CD4-positive, CD25-positive, alpha-beta regulatory T cell (primary cell): ENCODE measurements at places on chromosomes 16 and 17. TPM values are rescaled to one million over a fixed set of nuclear protein-coding genes. Genes with fewer than 3 reads are reported as not detected.

The GINS2 gene
- polyA plus RNA-seq = 3.4 TPM

The ABCA8 gene
- polyA plus RNA-seq = not detected

The LRRC3C gene
- not detected for polyA plus RNA-seq

The SHCBP1 gene
- 0.91 TPM for polyA plus RNA-seq

The ASPSCR1 gene
- polyA plus RNA-seq = 29.1 TPM

The PLLP gene
- 1.3 TPM for polyA plus RNA-seq

The SCN4A gene
- not detected for polyA plus RNA-seq

DNA sequence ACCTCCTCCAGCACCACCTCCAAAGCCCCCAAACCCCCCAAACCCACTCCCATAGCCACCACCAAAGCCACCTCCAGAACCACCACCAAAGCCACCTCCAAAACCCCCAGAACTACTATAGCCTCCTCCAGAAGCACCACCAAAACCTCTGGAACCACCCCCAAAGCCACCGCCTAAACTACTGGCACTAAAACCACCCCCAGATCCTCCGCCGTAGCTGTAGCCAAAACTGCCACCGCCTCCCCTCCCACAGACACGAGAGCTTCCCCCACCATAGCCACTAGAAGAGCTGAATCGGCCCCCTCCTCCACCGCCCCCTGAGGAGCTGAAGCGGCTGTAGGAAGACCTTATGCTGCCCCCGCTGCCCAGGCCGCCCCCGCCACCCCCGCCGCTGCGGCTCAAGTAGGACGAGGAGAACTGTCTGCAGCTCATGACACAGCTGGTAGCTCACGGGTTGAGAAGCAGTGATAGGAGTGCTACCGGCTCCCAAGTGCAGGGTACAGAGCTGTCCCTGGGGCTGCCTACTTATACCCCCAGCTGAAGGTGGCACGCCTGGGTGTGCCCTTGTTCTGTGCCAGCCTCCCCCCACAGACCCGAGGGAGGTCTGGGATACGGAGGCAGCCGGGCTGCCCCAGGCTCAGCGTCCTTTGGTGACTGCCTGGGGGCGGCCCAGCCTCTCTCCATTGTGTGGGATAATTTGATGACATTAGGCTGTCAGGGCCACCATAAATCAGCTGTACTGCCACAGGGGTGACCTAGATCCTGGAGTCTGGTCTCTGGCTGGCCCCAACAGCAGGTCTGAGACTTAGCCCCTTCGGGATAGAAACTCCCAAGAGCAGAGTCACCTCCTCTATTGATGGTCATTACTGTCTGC lies at the start of gene KRT9:
KRT9 (minus strand) TSS at position 499 of the 874 bp plus-strand sequence; CDS start at position 432, 67 bp downstream.
- DNase-seq = no peak

- no peak for DNase-seq
Observed at GRCh38 chr17:64073771-64074703, 53.6 kb upstream of the ICAM2 start.

DNA sequence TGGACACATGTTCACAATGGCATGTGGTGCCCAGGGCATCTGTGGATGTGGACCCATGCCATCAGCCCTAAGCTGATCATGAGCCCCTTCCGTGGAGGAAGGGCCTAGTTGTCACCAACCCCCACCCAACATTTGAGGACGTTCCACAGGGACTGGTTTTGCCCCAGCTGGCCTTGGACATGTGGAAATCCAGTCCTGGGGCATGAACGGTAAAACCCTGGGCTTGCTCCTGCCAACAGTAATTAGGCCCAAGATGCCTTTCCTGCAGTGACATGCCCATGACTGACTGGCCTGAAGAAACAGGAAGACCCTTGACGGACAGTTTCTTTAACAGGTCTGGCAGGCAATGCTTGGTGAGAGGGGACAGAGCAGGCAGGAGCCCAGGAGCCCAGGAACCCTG lies 7.7 kb downstream of the TNS4 start:
- no peak for DNase-seq

DNA sequence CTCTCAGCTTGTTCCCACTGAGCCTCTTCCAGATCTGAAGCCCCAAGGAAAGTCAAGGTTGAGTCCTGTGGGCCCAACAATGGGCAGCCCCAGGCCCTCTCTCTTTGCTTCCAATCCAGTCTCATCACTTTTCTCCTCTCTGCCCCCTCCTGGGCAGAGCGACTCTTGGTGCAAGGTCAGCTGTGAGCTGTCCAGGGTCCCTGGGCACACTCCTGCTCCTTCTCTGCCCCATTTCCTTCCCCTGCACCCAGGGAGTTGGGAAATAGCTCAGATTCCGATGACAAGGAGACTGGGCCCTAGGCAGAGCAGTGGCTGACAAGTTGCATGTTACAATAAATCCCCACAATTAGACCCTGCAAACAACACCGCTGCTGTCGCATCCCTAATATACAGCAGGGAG lies 16.1 kb upstream of the CRHR1 start:
- no peak for DNase-seq

GRCh38 chr16:53129281-53130158 lies 74.7 kb downstream of the CHD9 start:
- no peak for DNase-seq

DNA sequence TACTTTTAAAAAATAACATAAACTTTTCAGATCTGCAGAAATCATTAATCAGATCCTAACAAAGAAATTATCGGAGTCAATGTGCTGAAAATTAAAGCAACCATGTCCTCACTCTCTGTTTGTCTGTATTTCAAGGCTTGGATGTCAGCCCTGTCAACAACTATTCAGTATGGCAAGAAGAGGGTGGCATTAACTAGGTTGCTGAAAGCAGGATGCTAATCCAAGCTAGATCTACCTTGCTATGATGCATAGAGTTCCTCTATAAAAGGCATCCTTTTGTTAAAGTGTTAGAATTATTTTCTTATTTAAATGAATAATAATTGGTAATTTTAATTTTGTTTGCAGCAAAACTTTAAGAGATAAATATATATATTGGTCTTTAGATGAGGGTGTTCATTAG lies 800.8 kb downstream of the CDH11 start:
- DNase-seq = no peak

- DNase-seq = no peak
Observed at GRCh38 chr16:2507052-2507659, 6.6 kb upstream of the ATP6V0C start.

GRCh38 chr17:67725373-67725791 lies 7.6 kb downstream of the NOL11 start:
- no peak for DNase-seq

DNA sequence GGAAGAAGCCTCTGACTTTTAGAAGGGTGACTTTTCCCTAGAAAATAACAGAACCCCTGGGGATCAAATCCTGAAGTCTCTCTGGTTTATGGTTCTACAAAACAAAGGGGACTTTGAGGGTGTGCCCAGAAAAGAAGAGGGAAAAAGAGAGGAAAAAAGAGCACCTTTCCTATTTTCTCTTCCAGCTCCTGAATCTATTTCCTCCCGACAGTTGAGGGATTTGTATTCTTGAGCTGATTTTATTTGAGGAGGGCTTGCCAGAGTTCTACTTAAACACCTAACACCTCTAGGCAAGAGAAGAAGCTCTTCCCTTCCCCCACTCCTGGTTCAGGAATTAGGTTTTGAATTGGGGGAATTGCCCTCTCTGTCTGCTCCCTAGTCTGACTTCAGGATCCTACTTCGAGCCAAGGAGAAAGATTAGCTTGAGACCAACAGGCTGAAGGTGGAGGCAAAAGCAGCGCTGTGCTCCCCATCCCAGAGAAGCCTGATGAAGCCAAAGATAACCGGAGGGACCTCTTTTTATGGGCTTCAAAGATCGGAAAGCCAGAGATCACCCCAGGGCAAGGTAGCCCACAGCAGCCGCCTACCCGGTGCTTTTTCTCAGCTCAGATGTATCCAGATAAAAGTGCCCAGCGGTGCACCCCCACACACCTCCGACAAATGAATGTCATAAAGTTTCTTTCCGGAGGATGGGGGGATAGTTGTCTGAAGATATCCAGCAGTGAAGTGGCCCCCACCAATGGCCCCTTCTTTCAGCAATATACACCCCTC lies 796 bp downstream of the HOXB3 start:
- no peak for DNase-seq

DNA sequence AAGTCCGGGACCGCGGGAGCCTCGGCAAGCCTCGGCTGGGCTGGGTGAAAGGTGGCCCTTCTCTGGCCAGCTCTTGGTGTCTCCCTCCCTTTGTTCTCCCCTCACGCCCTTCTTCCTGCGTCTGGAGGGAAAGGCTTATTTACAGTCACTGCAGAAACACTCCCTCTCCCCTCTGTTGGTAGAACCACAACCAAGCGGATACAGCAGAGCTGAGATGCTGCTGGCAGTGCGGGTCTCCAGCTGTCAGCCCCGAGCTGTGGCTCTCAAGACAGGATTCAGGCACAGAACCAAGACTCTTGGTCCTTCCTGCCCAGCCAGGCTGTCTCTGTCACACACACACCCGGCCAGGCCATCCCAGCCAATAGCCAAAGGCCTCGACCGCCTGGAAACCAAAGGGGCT lies 133.3 kb downstream of the ENGASE start:
- no peak for DNase-seq

- DNase-seq = no peak
Observed at GRCh38 chr17:43477832-43478634, 5.7 kb upstream of the DHX8 start.

DNA sequence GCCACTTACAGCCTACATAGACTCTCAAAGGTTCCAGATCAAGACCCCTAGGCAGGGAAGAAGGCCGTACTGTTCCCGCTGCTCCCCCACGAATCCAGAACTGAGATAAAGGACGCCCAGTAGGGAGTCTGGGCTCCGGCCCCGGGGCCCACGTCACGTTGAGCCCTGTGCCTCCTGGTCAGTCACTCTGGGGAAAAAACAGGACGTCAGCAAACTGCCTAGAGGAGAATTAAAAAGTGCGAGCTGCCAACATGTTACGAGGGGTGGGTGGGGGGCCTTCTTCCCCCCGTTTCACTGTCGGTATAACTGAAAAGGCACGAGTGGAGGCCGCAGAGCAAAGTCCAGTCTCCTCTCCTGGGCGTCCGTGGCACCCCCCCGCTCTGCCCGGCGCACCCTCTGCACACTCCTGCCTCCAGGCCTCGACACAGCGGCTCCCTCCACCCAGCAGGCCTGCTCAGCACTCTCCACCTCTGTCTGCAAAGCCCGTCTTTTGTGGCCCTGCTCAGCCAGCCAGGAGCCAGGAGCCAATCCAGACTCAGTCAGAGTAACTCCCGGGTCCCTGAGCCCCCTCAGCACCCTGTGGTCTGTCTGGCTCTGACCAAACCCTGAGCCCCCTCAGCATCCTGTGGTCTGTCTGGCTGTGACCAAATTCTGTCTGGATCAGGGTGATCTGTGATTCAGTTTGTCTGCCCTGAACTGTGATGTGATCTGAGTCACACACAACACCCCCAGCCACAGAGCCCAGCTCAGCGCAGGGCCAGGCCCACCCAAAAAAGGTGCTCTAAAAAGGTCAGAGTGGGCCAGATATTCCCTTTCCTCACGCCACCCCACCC lies 6.2 kb downstream of the ITGAE start:
- DNase-seq = peak; percentile 20

DNA sequence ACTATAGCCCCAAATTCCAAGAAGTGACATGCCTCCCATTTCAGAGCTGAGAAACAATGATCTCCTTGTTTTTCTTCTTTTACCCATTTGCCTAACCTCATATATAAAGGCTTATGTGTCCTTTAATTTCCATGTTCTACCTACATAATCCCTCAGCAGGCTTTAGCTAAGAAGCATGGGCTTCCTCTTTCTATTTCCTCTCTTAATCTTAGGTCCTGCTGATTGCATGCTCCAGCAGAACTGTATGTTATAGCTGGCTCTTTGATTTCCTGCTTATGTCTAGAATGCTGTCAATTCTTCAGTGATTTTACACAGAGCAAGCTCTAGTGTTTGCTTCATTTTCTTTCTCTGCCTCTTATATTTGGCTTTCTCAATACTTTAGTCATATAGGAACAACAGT lies 151.7 kb upstream of the COX10 start:
- no peak for DNase-seq

DNA sequence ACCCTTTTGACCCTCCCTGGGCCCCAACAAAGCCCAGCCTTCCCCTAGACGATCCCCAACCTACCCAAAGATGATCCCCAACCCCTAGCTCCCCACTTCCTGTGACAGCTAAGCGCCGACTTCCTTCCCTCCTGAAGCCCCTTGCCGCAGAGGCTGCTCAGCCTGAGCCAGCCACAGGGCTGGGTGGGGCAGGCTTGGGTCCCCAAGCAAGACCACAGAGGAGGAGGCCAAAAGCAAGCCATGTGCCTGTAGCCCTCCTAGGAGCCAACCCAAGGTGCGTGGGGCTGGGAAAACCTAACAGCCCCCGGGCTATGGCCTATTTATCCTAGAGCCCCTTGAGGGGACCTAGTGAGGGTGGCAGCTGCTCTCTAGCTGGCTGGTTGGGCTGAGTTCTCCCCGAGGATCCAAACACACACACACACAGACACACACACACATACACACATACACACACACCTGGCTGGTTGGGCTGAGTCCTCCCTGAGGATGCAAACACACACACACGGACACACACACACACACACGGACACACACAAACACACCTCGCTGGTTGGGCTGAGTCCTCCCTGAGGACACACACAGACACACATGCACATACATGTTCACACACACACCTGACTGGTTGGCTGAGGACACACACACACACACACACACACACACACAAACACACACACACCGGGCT lies 4.8 kb downstream of the ARRB2 start:
- peak; percentile 80 for DNase-seq

GRCh38 chr16:77677129-77677528 lies 45.2 kb upstream of the NUDT7 start:
- DNase-seq = no peak

DNA sequence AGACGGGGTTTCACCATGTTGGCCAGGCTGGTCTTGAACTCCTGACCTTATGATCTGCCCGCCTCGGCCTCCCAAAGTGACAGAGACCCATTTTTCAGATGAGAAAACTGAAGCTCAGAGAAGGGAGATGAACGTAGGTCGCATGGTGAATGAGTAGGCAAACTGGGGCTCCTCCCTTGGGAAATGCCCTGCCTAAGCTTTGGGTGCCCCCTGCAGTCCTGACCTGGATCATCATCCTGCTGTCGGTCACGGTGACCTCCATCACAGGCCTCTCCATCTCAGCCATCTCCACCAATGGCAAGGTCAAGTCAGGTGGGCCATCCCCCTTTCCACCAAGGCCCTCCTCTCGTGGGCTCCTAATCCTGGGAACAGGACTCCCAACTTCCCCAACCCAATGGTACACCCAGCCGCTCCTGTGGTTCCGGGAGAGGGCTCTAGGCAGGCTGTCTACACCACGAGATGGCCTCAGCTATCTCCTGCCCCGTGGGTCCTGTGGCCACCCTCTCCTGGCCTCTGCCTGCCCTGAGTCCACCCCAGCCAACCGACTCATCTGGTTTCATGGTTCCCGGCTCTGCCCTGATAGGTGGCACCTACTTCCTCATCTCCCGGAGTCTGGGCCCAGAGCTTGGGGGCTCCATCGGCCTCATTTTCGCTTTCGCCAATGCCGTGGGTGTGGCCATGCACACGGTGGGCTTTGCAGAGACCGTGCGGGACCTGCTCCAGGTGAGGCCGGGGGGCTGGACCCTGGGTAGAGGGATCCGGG lies 4.7 kb downstream of the SLC12A3 start:
- DNase-seq = no peak
